ENCODE measurements at places on chromosomes 3 and 15. TPM values are rescaled to one million over a fixed set of nuclear protein-coding genes. Genes with fewer than 3 reads are reported as not detected.

DNA sequence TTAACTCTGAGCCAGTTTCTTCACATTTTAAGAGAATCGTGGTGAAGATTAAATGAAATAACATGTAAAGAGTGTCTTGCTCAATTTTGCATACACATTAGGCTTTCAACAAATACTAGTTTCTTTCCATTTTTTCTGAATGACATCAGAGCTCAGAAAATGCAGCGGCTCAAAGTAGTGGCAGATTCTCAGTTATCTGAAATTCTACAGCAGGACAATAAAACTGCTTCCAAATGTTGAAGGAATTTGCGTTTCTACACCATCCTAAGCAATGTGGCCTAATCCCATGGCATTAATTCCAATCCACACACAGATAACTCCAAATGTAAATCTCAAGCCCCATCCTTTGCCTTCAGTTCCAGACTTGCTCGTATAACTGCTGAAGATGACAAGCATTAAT lies 115.8 kb downstream of the PLCH1 start:
- DNase-seq: no peak

Gene SLC2A2
- not detected for total RNA-seq

Gene ARGFX
- total RNA-seq: not detected

GRCh38 chr3:176120507-176120906 lies 1076.8 kb downstream of the TBL1XR1 start:
- DNase-seq: no peak

Gene SCAANT1
- 1.7 TPM for total RNA-seq

GRCh38 chr3:153111016-153111415 lies 51.0 kb upstream of the RAP2B start:
- no peak for DNase-seq

Data from fibroblast of lung (primary cell).